ENCODE measurements at places on chromosomes 16 and 17. TPM values are rescaled to one million over a fixed set of nuclear protein-coding genes. Genes with fewer than 3 reads are reported as not detected.

KRT25 gene
- not detected for total RNA-seq

SCGB1C2 gene
- total RNA-seq: not detected

YBX2 gene
- total RNA-seq: 0.37 TPM

TOP2A gene
- 567 TPM for total RNA-seq

SMIM22 gene
- total RNA-seq: not detected
